Naive thymus-derived CD4-positive, alpha-beta T cell (primary cell): ENCODE measurements at places on chromosomes 1 and 21. TPM values are rescaled to one million over a fixed set of nuclear protein-coding genes. Genes with fewer than 3 reads are reported as not detected.

The SYNJ1 gene
- polyA plus RNA-seq: 4.3 TPM

The RGS13 gene
- not detected for polyA plus RNA-seq

The FCRL6 gene
- 0.43 TPM for polyA plus RNA-seq

The SLC44A3 gene
- polyA plus RNA-seq: not detected

The ARTN gene
- not detected for polyA plus RNA-seq

The MSH4 gene
- polyA plus RNA-seq: not detected

The TMEM82 gene
- not detected for polyA plus RNA-seq

The IPO9 gene
- polyA plus RNA-seq: 20.8 TPM

The S100PBP gene
- 9.3 TPM for polyA plus RNA-seq

The HSD3B2 gene
- polyA plus RNA-seq: not detected

The FAM78B gene
- polyA plus RNA-seq: 0.12 TPM

The TRAF3IP3 gene
- 446 TPM for polyA plus RNA-seq

The FOXD2 gene
- polyA plus RNA-seq: 0.05 TPM
